ENCODE measurements at places on chromosomes 6 and 20.

GRCh38 chr6:143368426-143368825, 82.1 kb downstream of the ADAT2 start:
- no peak for DNase-seq

DNA sequence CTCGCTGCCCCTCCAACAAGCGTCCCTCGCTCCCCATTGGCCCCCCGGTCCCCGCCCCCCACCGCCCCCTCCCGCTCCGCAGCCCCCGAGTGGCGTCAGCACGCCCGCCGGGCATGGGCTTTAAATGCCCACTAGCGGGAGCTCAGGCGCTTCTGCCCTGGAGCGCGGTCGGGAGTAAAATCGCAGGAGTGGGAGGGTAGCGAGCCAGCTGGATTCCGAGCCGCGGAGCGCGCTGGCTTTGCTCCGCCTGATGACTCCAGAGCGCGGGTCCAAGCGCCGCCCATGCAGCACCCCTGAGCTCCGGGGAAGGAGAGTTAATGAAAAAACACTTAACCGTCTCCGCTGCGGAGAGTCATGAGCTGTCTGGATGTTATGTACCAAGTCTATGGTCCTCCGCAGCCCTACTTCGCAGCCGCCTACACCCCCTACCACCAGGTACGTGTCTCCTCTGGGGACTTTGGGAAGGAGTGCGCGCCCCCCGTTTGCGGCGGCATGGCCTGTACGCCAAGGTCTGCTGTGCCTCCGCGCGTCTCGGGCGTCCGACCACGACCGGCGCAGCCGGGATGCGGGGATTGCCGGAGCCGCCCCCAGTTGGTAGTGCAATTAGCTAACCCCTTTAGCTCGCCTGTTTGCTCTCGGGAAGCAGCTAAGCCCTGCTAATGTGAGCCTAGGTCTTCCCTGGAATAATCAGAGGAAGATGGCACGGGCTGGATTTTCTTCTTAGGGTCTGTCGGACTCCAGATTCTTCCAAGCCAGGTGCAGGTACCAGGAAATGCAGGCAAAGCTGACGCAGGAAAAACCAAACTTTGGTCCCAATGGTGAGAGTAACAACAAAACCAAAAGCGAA, at the start of gene VGLL2:
Gene VGLL2, plus strand, starts transcription at position 149 of the 847 bp plus-strand sequence. Its CDS starts 206 bp downstream, at position 355.
- DNase-seq = no peak

- DNase-seq = no peak
Observed at GRCh38 chr6:42259286-42259685, 41.6 kb upstream of the MRPS10 start.

DNA sequence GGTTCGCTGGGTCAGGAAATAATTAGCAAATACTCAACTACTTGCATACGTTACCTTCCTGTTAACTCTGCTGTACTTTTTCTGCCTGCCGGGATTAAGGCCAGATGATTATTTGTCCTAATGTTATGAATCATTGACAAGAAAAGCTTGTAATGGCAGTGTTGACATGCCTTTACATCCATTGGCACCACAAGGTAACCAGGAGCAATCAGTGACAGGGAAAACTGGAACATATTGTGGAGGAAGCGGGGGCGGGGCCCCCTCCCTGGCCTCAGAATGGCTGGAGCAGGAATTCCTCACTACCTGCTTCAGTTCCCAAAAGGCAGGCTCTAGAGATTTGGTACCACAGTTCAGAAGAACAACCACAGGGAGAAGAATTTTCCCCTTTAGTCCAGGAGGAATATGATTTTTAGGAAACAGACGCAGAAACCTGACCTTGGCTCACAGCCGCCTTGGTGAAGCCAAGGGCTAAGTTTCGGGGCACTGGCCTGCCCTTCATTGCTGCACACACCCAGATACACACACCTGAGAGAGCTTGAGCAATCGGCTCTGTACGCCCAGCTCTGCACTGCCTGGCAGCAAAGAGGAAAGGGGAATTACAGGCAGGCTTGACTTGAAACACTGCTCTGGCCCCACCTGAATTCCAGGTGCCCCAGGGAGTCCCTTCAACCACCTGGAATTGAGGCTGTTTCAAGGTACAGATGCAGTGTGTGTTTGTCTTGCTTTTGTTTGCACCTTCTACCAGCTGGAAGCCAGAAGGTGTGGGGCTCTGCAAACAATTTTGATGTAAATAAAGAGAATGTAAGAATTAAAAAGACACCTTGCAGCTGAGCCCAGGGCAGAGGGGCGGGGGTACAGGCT, 89.8 kb downstream of the MYB start:
- DNase-seq = no peak

DNA sequence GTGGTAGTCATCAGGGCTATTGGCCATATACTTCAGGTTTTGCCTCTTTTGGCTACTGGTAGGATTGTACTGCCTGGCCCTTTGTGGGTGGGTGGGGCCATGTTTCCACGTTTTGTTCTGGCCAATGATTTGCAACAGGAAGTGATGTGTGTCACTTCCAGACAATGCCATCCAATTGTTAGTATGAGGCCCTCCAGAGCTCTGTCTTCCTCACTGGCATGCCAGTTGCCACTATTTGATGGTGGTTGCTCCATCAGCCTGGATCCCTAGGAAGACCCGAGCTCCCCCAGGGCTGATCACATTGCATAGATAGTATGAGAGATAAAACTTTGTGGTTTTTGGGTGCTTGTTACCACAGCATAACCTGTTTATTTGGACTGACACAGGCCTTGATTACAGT, 7.7 kb upstream of the LRRN4 start:
- no peak for DNase-seq

- no peak for DNase-seq
Observed at GRCh38 chr6:46437671-46438221, 53.5 kb downstream of the RCAN2 start.

GRCh38 chr6:16688984-16689636, 72.2 kb downstream of the ATXN1 start:
- no peak for DNase-seq

GRCh38 chr20:20261159-20261558, 106.7 kb upstream of the INSM1 start:
- DNase-seq = no peak

- DNase-seq = no peak
Observed at GRCh38 chr6:104589940-104590339, 269.8 kb downstream of the HACE1 start.

GRCh38 chr6:20946022-20946421, 411.8 kb downstream of the CDKAL1 start:
- DNase-seq = no peak

- DNase-seq = no peak
Observed at GRCh38 chr6:157989541-157990289, 8.1 kb downstream of the SYNJ2 start.

DNA sequence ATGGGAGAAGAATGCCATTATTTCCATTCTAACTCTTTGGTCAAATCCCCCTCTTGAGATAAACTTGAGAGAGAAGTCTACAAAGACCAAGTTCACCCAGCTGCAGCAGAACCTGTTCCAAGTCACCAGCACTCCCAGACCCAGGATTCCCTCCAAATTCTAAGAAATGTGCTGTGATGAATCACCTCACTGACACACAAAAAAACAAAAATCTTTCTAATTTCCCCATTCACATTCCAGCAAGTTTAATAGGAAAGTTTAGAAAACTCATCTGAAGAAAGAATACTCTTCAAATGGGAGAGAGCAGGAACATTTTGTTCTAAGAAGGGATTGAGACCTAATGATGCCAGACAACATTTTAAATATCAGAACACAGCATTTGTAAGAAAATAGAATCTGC, 213.6 kb upstream of the PLCB4 start:
- no peak for DNase-seq

DNA sequence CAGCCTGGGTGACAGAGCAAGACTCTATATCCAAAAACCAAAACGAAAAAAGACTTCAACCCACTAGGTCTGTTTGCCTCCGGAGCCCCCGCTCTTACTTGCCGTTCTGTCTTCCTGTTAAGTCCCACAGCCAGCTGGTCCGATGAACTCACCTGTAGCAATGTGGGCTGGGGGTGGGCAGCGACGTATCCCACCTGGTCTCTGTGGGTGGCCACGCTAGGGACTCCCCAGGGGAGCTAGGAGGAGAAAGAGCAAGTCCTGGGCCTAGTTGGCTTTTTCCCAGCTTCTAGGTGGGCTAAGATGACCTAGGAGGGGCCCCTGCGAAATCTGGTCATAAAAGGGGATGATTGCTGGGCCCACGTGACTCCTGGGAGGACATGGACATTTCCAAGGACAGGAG, 166.0 kb upstream of the KCNG1 start:
- no peak for DNase-seq

- no peak for DNase-seq
Observed at GRCh38 chr20:58993332-58994248, 12.5 kb downstream of the NELFCD start.

DNA sequence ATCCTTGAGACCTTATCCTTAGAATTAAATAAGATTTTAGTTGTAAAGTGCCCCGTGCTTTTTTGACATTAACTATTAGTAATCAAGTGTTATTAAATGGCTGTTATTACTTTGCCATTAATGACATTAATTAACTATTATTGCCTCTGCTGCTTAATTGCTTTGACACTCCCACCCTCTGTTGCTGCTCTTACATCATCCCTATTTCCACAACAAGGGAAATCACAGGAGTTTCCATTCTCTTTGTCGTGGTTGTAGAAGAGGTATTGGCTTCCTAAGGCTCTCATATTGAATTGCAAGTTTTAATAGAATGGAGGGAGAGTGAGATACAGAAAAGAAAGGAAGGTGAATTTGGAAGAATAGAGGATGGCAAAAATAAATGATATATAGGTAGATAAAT, 545.8 kb downstream of the MMUT start:
- DNase-seq = no peak

DNA sequence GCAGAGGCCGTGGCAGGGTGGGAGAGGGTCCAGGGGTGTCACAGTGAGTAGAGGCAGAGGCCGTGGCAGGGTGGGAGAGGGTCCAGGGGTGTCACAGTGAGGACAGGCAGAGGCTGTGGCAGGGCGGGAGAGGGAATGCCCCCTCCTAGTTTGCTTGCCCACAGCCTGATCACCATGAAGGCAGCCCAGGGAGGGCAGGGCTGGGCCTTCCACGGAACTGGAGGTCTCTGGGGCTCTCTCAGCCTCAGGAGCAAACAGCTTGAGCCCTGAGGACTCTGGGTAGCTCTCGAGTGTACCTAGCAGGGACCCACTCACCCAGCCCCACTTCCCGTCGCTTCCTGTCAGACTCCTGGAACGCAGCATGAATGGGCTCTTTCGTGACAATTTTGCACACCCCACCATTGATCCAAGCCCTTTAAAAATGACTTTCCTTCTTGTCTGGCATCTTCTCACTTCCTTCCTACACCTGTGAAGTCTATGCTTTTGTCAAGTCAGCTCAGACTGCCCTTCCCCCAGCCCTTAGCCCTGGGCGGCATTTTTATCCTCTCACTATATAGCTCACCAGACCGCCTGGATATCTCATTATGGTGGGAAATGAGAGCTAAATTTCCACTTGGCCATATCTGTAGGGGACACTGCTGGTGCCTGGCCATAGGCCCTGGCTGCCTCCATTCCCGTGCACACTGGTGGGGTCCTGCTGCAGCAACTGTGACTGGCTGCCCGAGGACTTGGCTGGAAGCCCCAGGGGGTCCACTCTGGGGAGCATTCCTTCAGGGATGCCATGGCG, 140.3 kb downstream of the CDC5L start:
- no peak for DNase-seq

- DNase-seq = no peak
Observed at GRCh38 chr6:70847106-70848084, 109.5 kb downstream of the B3GAT2 start.

DNA sequence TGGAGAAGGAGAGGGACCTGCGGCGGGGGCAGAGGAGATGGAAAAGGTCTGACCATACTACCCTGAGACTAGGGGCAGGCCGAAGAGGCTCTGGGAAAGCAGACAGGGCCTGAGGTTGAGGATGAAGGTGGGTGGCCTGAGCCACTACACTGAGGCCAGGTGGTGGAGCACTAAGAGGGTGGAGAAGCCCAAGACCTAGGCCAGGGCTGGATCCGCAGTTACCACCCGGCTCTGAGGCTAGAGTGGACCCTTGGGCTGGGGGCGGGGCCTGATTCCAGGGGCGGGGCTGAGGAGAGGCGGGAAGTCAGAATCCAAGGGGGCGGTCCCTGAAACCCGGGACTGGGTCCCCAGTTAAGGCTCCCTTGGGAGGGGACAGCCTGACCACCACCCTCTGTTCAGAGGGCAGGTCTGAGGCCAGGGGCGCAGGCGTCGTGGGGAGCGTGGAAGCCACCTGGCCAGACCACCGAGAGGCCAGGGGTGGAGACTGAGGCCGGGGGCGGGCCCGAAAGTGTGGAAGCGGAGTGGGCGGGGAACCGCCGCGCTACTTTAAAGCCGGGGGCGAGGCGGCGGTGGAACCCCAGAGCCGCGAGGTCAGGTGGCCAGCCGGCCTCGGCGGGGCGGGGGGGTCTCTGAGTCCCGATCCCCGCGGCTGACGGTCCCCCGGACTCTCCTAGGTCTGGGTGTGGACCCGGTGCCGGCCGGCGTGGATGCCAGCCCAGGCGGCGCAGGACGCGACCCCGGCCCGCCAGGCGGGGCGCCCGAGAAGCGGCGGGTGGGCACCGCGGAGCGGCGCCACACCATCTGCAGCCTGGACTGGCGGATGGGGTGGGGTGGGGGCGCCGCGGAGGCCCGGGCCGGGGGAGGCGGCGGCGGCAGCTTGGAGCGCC, 8.3 kb downstream of the CCM2L start:
- peak; percentile 37 for DNase-seq

GRCh38 chr20:39549733-39550132, 587.6 kb downstream of the DHX35 start:
- no peak for DNase-seq

GRCh38 chr6:110590821-110591351, 114.5 kb upstream of the SLC22A16 start:
- no peak for DNase-seq

DNA sequence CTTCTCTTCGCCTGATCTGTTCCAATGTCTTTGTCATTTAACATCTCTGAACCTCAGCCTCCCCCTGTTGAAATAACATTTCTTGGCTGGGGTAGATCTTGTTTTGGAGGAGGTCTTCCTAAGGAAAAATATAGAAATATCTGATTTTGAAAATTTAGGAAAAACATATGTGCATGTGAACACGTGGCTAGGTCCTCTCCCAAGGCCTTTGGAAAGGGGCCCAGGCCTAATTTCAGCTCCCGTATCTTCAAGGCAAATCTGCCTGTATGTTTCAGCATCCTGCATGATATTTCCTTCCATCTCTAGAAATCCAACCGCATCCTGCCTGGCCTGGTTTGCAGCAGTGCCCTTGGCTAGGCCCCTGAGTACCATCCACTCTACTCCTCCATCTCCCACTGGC, 261.2 kb downstream of the PHACTR1 start:
- DNase-seq = no peak

GRCh38 chr6:162363757-162364156, 363.8 kb downstream of the PRKN start:
- no peak for DNase-seq

DNA sequence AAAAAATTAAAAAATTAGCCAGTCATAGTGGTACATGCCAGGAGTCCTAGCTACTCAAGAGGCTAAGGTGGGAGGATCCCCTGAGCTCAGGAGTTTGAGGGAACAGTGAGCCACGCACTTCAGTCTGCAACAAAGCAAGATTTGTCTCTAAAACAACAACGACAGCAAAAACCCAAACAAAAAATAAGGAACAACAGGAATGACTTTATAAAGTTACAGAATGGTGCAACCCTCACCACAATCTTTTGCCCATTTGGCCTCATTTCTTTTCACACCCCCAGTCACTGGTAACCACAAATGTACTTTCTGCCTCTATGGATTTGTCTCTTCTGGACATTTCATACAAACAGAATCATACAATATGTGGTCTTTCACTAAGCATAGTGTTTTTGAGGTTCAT, 16.7 kb upstream of the ZFAND3 start:
- no peak for DNase-seq

GRCh38 chr6:53014744-53015143, 19.7 kb upstream of the GSTA4 start:
- no peak for DNase-seq

GRCh38 chr6:118565311-118565960, 17.3 kb downstream of the PLN start:
- DNase-seq = no peak

GRCh38 chr6:17197607-17198006, 83.6 kb upstream of the RBM24 start:
- no peak for DNase-seq
